Cardiac muscle cell (in vitro differentiated cells and primary cell): ENCODE measurements at places on chromosomes 6 and 20. TPM values are rescaled to one million over a fixed set of nuclear protein-coding genes. Genes with fewer than 3 reads are reported as not detected.

GRCh38 chr20:45892049-45892825 is 1.1 kb downstream of the CTSA start:
- DNase-seq: no peak

DNA sequence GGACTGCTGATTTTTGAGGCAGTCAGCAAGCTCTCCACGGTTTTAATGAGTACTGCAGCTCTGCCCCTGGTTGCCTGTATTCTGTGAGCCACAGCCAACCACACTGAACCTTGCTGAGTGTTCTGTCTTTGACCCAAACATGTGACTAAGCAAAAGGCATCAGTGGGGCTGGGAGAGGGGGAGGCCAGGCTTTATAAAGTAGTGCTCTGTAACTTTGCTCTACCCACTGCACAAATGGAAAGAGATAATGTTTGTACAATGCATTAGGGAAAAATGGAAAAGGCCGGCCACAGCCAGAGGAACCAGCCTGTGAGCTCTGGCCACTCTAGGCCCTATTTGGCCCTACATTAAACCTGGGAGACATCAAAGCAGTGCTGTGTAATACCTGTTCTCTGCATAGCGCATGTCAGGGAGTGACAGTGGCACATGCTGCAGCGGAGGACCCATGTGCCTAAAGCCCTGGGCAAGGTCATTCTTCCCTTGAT is 22.0 kb downstream of the KLHL31 start:
- no peak for DNase-seq

- DNase-seq: no peak
These were observed 5.1 kb downstream of the FAM120B start for GRCh38 chr6:170311696-170312095.

- no peak for DNase-seq
These were observed 147.3 kb upstream of the SSTR4 start for GRCh38 chr20:22887796-22888195.

GRCh38 chr6:156250593-156250992 is 526.6 kb upstream of the ARID1B start:
- DNase-seq: no peak

DNA sequence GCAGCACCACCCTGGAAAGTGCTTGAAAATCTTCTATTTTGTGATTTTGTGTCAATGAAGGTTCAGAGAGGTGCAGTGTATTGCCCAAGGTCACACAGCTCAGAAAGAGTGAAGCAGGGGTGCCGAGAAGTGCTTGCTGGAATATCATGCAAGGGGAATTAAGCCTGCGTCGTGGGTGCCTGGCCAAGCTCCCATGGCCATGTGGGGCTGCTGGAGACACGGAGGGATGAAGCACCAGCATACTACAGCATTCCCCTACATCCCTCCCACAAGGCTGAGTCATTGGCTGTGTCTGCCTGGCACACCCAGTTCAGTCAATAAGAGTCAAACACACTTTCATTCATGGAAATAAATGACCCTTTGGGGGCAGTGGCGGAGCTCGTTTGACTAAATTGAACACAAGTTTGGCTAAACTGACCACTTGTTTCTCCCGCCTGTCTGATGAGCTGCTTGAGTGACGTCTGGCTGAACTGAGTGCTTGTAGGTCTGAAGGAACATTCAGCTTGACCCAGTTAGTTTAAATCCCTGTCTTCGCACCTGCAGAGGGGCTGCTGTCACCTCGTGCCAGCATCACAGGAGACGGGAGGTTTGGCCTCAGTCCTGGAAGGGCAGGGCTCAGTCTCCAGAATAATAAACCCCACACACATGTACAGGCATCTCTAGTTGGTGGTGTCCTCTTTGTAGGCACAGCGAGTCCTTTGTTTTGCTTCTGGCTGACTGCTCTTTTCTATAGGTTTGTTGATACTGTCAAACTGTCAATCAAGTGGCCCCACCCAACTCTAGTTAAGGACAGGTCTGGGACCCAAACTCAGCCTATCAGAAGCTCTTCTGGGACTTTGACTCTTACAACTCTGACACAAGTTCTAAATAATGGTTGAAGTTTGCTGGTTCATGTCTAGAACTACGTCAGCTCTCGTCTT is 8.4 kb upstream of the TGM2 start:
- peak; percentile 85 for DNase-seq

GRCh38 chr6:5450073-5450472 is 188.8 kb downstream of the FARS2 start:
- no peak for DNase-seq

- DNase-seq: no peak
These were observed 5.4 kb upstream of the ZNFX1 start for GRCh38 chr20:49283176-49283702.

GRCh38 chr6:37904590-37904989 is 85.1 kb downstream of the ZFAND3 start:
- DNase-seq: no peak

DNA sequence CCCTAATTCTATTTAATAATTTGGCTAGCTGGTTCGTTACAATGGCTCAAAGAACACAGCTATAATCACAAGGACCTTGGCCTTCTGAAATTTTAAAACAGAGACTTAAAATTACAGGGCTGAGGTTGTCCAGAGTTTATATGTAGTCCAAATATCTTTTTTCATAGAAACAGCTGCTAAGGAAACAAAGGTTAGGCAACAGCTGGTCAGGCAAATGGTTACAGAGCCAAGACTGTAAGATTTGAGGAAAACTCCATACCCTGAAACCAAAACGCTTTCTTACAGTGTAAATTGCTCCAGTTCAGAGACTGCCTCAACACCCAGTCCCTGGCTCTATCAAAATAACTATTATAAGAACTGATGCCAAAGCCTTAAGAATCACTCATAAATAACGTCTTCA is 9.7 kb upstream of the ARHGAP18 start:
- peak; percentile 76 for DNase-seq

DNA sequence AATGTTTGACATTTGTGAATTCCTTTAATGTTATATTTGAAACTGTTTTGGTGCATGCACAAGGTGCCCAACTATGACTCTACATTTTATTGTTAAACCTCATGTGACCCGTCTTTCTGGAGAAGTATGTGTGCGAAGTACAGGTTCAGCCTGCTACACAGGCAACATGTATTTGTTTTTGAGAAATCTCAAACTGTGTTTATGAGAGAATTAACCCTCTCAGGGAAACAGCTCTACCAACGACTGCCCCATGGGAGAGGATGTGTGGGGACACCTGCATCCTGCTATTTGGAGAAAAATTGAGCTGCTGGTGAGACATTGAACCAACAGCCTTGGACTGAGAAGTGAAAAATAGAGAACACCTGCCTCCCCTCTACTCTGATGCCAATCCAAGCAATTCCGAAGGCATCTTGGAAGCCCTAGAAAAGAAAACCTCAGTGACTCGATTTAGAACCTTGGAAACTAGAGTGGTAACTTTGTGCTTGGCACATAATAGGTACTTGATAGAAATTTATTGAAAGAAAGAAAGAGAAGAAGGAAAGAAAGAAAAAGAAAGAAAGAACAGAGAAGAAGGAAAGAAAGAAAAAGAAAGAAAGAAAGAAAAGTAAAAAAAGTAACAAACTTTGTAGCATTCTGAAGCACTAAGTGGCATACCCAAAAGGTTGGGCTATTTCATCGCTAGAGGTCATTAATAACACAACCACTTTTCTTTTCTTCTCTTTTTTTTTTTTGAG is 2.9 kb upstream of the AKAP12 start:
- no peak for DNase-seq

DNA sequence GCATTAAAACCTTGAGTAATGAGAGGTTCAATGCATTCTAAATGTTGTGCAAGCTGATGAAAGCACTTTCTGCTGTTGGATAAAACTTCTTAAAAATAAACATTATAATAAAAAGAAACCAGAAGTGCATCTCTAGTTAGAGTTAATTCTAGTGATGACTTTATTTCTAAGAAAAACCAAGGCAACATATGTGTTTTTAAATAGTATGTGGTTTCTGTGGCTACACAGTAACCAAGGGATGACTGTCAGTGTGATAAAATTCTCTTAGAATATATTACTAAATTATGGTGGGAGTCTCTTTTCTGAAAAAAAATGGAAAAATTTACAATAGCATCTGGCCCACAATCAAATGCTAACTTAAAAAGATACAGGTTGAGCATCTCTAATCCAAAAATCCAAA is 117.0 kb downstream of the ME1 start:
- no peak for DNase-seq

- no peak for DNase-seq
These were observed 191.7 kb downstream of the EDN1 start for GRCh38 chr6:12481850-12482249.

DNA sequence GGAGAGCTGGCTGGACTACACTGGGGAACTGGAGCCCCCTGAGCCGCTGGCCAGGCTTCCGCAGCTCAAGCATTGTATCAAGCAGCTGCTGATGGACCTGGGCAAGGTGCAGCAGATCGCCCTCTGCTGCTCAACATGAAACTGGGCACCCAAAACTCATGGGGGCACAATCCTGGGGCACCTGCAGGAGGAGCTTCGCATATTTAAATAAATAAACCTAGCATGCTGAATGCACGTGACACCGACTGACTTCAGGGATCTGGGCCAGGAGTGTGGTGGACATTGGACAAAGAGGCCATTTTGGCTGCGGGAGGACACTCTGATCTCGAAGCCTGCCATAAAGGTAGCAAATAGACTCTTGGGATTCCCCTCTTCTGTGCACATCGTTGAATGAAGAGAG is 6.8 kb downstream of the SCAND1 start:
- peak; percentile 41 for DNase-seq

DNA sequence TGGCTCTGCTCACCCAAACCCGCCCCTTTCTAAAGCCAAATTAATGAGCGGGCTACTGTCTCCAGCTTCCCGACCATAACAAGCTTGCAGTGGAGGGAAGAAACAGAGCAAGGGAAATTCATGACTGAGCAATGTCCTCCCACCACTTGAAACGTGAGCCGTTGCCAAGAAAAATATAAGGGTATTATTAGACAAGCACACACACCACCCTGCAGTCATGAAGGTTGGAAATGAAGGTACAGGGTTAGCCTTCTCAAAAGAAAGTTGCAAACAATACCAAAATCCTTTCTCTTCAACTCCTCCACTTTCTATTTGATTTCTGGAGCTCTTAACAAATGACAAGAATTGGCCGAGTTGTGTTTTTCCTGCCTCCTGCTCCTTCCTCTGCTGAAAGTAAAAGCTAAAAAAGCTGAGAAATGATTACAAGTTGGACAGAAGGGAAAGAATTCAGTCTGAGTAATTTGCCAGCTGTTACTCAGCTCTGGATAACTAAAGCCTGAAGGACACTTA is 151.1 kb upstream of the B3GAT2 start:
- peak; percentile 81 for DNase-seq

- DNase-seq: no peak
These were observed 33.8 kb upstream of the MRPS10 start for GRCh38 chr6:42251500-42251899.

- DNase-seq: no peak
These were observed 59.6 kb downstream of the MOXD1 start for GRCh38 chr6:132341646-132342045.

GRCh38 chr20:49631061-49631716 is 63.3 kb upstream of the PTGIS start:
- no peak for DNase-seq

The PSMA7 gene
- total RNA-seq: 333 and 442 TPM in 2 replicates

The C6orf58 gene
- not detected in 2 replicates for total RNA-seq

The LGSN gene
- total RNA-seq: not detected in 2 replicates

The FERMT1 gene
- total RNA-seq: 9.3 and 15.2 TPM in 2 replicates

The CCR6 gene
- not detected in 2 replicates for total RNA-seq

The MAP3K4 gene
- 25.0 and 36.4 TPM in 2 replicates for total RNA-seq

The DUSP15 gene
- total RNA-seq: 20.3 and 23.6 TPM in 2 replicates

The COL12A1 gene
- total RNA-seq: 0.66 and 3.4 TPM in 2 replicates

The GJA10 gene
- not detected in 2 replicates for total RNA-seq

The RNF217 gene
- 20.6 and 27.1 TPM in 2 replicates for total RNA-seq

The CST5 gene
- total RNA-seq: not detected in 2 replicates
